Skeletal muscle tissue (tissue), 5 donors: ENCODE measurements at places on chromosomes 11 and 22. TPM values are rescaled to one million over a fixed set of nuclear protein-coding genes. Genes with fewer than 3 reads are reported as not detected.

FBXO7 gene
- 60.5 TPM for total RNA-seq

RIN1 gene
- 5.7 TPM for total RNA-seq

OR2D2 gene
- not detected for total RNA-seq

CRYBA4 gene
- total RNA-seq, result not detected

CDC42EP2 gene
- total RNA-seq, result 19.3 TPM

MPZL2 gene
- total RNA-seq, result 1.0 TPM

MS4A4A gene
- 11.5 TPM for total RNA-seq
